ENCODE measurements at places on chromosomes 3 and 15.

GRCh38 chr3:61908382-61908781, 347.0 kb downstream of the PTPRG start:
- DNase-seq: no peak

- no peak for DNase-seq
These were observed 52.4 kb downstream of the TNIK start for GRCh38 chr3:171407759-171408158.

DNA sequence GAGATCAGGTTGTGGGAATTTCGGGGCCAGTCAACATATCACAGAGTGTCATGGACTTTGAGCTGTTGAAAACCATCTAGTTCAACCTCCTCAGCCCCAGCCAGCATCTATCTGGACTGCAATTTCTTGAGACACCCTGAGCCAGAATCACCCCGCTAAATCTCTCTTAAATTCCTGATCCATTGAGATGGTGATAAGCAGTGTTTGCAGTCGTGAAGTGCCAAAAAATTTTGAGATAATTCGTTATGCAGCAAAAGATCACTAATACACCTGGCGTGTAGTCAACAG, 29.3 kb downstream of the TMED3 start:
- no peak for DNase-seq

DNA sequence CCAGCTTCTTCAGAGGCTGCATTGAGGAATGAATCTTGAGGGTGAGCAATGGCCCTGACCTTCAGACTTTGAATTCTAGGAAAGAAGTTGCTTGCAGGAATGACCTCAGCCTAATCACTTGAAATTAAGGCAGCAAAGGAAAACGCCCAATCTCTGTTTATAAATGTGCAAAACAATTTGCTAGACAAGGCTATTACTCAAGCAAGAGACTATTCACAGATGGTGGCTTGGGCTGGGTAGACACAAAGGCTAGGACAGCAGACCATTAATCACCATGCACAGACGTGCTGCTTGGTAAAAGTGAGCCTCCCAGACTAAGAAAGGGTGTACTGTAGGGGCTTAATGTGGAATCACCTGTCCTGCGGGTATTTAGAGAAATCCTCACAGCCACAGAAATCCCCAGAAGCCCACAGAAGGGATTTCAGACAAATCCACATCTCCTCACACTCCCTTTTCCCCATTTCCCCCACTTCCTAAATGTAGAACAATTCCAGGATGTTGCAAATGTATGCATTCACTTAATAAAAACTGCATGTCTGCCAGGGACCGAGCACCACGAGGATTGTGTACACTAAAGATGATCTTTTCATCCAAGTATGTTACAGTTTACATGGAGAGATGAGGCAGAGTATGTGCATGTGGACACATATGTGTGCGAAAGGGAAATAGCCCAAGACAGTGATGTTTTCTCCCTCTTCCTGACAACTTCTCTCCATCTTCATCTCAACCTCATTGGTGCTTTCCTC, 259.5 kb downstream of the THSD4 start:
- DNase-seq: no peak

GRCh38 chr3:64908251-64908685, 220.5 kb upstream of the ADAMTS9 start:
- DNase-seq: no peak

DNA sequence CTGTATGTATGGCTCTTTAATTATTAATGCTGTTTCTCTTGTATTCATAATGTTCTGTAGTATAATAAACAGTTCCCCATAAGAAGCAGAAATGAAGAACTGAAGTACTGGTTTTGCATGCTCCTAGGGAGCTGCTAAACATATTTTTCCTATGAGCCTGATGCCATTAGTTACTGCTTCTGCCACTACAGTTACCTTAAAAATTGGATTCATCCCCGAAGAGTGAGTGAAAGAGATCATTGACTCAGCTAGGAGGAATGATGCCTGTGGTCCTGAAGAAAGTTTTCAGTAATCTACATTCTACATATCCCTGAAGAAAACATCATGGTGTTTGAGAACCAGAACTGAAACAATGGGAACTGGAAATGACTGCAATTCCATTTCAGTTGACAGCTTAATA, 37.1 kb upstream of the ST3GAL6 start:
- DNase-seq: no peak

DNA sequence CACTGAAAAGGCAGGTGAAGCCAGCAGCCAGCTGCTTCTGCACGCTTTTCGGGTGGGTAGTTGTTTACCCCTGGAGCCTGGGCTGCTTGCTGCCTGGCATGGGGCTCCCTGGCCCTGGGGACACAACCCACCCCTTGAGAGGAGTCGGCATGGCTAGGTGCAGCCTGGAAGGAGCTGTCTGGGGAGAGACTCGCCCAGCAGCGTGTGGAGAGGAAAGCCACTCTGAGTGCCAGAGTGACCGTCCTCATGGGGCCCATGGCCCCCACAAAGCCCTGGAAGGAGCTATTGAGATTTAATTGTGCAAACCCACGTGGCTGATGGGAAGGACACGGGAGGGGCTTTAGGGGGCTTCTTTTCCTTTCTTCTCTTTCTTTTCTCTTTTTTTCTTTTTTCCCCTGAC, 137.5 kb downstream of the OPA1 start:
- DNase-seq: no peak

DNA sequence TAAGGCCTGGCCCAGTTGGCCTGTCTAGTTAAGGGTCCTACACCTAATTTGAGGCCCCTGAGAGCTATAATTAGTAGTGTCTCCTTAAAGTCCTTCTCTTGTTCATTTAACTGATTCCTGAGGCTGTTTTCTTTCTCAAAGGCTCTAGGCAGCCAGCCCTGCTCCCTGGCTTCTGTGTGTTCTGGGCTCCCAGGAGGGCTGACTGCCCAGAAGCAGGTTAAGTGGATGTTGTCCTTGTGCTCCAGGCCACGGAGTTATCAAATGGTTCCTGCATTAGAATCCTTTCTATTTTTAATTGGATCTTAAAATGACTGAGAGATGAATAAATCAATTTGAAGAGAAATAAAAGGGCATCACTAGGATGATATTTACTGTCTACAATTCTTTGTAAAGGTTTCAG, 140.0 kb downstream of the SNRK start:
- DNase-seq: no peak

DNA sequence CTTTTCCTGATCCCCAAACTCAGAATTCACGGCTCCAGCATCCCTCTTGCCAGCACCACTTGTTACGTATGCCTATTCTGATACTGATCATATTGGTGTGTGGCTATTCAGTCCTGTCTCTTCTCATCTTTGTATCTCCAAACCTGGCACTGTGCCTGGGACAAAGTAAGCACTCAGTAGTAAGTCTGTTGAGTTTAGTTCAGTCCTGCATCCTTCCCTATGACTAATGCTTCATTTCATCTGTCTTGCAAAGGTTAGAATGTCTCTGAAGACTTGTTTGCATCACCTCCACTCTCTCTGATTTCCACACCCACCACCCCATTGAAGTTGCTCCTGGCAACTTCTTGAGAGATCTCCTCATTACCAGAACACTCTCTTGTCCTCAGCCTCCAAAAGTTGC, 80.3 kb downstream of the HMG20A start:
- no peak for DNase-seq

DNA sequence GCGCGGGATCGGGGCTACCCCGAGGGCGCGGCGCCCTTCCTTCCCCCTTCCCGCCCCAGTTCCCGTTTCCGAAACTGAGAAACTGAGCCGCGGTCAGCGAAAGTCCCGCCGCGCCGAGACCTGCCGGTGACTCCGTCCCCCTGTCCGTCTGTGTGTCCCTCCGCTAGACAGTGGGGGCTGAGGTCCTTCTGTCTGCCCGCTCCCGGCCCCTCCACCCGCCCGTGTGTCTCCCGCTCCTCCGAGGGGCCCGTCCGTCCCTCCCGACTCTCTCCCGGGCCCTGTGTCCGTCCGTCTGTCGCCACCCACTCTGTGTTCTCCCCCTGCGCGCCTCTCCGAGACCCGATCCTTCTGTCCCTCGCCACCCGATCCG, 426 bp downstream of the PRKCD start:
- no peak for DNase-seq

- DNase-seq: no peak
These were observed 170.4 kb upstream of the CTDSPL start for GRCh38 chr3:37691213-37691830.

DNA sequence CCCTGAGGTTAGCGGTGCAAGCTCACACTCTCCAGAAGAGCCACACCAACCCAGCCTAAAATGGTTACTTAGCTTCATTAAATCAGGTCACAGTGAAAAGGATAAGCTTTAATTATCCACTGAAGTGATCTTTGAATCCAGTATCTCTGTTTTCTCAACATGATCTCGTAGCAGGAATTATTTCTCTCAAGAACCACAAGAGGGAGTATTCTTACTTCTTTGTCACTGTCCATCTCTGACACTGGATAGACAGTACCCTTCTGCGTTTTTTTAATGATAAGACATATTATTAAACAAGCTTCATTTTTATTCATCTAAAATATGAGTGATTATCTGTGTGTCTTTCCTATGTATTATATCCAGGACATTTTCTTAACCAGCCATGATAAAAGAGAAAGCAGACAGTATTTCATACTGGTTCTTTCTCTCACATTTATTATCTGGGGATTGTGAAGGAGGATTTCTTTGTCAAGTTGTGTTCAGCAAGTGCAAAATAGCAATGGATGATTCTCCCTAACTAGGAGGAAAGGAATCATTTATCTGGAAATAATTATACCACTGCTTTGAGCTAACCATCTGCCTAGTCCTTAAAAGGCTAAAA, 105.4 kb upstream of the CCDC54 start:
- DNase-seq: peak; percentile 13

DNA sequence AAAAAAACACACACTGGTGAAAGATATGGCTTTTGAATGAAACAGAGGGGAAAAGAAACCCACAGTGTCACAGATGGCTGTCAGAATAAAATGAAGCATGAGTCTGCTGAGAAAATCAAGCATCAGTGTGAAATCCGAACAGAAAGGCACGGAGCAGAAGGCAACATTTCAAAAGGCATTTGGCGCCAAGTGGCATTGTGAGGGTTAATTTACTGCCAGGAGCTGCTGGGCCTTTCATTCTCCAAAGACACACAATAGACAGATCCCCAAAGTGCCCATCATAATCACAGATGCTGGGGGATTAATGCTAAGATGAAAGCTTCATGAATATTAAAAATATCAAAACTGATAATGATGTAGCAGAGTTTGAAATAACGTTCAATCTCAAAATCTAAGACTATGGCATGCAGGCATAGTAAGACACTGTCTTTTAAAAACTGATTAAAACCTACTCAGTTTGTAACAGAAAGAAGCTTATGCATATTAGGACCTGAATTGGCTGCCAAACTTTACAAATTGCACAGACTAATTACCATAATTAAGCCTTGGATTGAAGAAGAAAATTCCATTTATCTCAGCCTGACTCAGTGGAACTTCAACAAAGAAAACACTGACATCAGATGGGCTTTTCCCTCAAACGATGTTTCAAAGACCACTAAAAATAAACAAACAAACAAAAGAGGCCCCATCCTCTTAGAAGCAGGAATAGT, 589.2 kb downstream of the ROBO1 start:
- no peak for DNase-seq

- peak; percentile 17 for DNase-seq
These were observed 62.1 kb upstream of the SLC6A11 start for GRCh38 chr3:10753964-10754363.

- DNase-seq: peak; percentile 13
These were observed 309.6 kb downstream of the TUSC7 start for GRCh38 chr3:117019082-117019713.

DNA sequence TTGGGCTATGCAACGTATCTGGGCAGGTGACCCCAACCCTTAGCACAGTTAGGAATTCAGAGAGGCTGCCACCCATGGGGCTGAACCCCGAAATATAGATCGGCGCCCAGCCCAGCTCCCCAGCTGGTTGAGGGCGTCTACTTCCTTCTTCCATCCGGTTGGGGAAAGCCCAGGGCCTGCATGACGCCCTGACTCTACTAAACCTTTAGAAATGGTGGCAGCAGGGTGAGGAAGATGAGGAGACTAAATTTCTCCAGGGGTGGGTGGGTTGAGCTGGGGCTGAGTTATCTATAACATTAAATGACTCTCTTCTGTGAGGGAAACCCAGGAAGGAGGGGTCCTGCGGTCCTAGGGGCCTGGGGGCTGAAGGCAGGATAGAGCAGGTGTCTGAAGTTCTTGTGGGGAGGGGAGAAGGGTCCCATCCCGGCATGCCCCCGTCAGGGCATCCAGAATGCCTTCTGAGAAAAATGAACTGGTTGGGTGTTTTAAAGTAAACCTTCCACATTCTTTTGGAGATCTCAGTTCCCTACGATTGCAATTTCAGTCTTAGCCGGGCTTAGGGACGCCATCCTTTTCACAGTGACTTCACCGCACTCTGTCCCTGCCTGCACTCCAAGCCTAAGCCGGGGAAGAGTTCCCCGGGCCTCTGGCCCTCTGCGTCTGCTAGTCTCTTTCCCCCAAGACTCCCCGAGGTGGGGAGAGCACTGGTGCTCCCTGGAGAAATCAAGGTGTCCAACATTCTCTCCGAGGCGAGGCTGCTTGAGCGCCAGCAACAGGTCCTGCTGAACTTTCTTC, 28.5 kb downstream of the NR2F2 start:
- DNase-seq: no peak

- no peak for DNase-seq
These were observed 360.9 kb upstream of the TRIM42 start for GRCh38 chr3:140316868-140317400.

DNA sequence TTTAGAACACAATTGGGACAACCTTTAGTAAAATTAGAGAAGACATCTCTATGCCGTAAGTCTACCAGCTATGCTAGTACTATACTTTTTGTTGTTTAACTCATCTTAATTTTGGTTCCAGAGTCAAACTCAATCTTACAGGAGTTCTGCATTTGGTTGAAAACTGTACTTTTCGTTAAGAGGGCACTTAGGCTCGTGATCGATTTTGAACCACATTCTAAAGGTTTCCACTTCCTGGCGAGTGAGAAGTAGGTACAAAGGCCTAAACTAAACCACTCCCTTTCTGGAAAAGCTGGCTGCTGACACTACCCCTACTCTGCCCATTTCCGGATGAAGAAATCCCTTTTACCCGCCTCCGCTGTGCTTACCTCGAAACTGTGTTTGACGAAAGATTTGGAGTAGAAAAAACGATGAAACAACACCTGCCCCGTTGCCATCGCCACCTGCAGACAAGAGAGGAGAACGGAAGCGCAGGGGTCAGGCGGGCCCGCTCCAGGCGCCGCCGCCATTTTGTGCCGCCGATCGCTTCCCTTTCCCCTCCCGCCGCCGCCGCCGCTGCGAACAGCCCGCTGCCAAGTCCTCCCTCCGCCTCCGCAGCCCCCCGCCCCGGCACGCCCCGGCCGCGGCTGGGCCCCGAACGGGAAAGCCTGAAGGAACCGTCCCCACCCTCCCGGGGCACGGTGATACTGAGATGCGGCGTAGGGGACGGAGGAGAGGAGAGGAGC, 748 bp downstream of the CCNL1 start:
- DNase-seq: peak; percentile 86

- no peak for DNase-seq
These were observed 5.4 kb upstream of the RFX7 start for GRCh38 chr15:56249092-56249491.

DNA sequence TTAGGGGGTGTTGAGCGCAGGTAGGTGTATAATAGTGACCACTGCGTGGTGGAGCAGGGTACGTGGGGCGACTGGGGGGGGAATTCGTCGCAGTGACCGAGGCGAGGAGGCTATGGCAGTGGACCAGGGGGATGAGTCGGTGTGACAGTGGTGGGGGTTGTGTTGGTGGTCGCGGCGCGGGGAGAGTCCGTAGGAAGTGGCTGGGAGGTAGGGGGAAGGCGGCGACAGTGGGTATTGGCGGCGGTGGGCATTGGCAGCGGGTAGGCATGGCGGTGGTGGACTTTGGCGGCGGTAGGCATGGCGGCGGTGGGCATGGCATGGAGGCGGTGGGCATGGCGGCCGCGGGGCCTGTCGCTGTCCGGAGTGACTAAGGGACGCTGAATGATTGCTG, 739 bp downstream of the SNRPN start:
- peak; percentile 22 for DNase-seq

- no peak for DNase-seq
These were observed 27.0 kb upstream of the APH1B start for GRCh38 chr15:63250312-63250965.
